ENCODE measurements at places on chromosomes 3 and 15. TPM values are rescaled to one million over a fixed set of nuclear protein-coding genes. Genes with fewer than 3 reads are reported as not detected.

DNA sequence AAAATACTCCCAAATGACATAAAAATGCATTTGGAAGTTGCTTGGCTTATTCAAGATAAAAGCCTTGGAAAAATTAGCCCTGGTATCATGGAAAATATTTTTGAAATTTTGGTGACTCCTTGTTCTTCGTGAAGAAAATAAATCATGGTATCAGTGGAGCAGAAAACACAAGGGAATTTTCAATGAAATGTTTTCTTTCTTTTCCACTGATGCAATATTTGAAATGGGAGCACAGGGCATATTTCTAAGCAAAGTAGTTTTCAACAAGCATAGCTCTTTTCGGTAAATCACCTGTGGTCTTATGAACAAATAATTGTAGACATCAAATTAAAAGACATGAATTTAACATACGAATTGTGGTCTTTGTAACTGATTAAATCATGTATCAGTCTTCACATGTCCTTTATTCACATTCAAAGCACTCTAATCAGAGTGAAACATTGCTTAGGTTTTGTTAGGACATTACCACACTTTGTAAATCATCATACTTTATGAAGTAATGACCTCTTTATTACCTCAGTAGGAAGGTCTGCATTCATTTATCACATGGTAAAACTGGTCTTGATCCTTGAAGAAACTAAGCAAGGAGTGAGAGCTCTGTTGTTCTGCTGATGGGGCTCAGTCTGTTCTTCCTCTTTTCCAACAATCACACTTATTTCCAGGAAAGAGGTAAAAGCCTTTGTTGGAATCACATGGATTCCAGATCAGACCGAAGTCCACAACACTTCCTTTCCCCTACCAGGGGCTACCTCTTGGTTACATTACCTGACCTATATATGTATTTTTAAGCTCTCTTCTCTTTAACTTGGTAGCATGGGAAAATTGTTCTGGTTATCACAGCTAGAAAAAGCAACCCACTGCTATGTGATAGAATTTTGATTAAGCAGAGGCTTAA lies 413.5 kb upstream of the THBS1 start:
- H3K4me3 ChIP-seq = no peak overlapping the region
- H3K27ac ChIP-seq = peak overlapping the region; percentile 84
- DNase-seq = no peak
- H3K4me1 ChIP-seq = peaks cover 17% of the 10 kb centered on the region

- no peaks in the 10 kb centered on the region for H3K27me3 ChIP-seq
- no peaks in the 10 kb centered on the region for H3K36me3 ChIP-seq
- H3K27ac ChIP-seq = no peak overlapping the region
- no peak overlapping the region for H3K4me3 ChIP-seq
- peaks cover 24% of the 10 kb centered on the region for H3K4me1 ChIP-seq
Measured at GRCh38 chr15:99431661-99432091, 134.1 kb upstream of the MEF2A start.

DNA sequence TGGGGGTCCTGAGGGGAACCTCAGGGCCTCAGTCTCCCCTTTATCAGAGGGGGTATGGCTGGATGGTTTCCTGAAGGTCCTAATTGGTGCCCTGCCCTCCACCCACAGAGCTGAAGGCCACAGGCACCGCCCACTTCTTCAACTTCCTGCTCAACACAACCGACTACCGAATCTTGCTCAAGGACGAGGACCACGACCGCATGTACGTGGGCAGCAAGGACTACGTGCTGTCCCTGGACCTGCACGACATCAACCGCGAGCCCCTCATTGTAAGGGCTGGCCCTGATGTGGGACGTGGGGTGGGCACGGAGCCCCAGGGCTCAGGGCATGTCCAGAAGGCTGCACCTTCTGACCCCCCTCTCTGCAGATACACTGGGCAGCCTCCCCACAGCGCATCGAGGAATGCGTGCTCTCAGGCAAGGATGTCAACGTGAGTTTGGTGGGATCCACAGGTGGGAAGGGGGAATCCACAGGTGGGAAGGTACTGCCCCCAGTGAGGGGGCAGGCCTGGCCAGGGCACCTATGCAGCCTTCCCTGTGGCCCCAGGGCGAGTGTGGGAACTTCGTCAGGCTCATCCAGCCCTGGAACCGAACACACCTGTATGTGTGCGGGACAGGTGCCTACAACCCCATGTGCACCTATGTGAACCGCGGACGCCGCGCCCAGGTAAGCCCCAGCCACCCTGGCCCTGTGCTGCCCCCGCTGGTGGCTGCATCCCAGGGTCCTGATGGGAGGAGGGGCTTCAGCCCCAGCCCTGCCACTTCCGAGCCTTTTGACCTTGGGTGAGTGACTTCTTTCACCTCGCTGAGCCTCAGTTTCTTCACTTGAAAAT lies 17.5 kb upstream of the GNAT1 start:
- no peaks in the 10 kb centered on the region for H3K27me3 ChIP-seq
- no peak overlapping the region for H3K27ac ChIP-seq
- no peak overlapping the region for H3K4me3 ChIP-seq
- H3K36me3 ChIP-seq = no peaks in the 10 kb centered on the region
- DNase-seq = no peak

- H3K4me3 ChIP-seq = no peak overlapping the region
- H3K27ac ChIP-seq = no peak overlapping the region
- no peaks in the 10 kb centered on the region for H3K4me1 ChIP-seq
- H3K36me3 ChIP-seq = no peaks in the 10 kb centered on the region
Measured at GRCh38 chr3:120324190-120324589, 25.0 kb downstream of the LRRC58 start.

DNA sequence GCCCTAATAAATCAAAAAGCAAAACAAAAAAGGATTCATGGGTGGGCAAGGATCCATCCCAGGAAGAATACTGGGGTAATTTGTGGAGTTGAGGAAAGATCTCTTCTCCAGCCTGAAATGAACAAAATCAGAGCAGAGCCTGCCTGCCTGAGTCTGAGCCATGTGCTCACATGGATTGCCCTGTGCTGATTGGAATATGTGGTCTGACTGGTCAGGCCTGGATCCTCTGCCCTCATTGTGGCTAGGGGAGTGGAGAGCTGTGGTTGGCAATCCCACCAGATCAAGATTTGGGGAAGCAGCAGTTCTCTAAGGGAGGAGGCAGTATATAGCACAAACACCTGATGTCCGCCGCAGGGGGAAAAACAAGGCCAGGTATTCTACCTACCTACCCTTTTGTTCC lies 6.8 kb upstream of the NUDT16 start:
- H3K27ac ChIP-seq = no peak overlapping the region
- no peaks in the 10 kb centered on the region for H3K27me3 ChIP-seq

GRCh38 chr15:41511899-41512369 lies 1.7 kb downstream of the LTK start:
- H3K27me3 ChIP-seq = peaks cover 19% of the 10 kb centered on the region
- H3K4me1 ChIP-seq = no peaks in the 10 kb centered on the region
- no peak for DNase-seq
- no peaks in the 10 kb centered on the region for H3K36me3 ChIP-seq
- no peak overlapping the region for H3K27ac ChIP-seq
- H3K4me3 ChIP-seq = peak overlapping the region; percentile 3

DNA sequence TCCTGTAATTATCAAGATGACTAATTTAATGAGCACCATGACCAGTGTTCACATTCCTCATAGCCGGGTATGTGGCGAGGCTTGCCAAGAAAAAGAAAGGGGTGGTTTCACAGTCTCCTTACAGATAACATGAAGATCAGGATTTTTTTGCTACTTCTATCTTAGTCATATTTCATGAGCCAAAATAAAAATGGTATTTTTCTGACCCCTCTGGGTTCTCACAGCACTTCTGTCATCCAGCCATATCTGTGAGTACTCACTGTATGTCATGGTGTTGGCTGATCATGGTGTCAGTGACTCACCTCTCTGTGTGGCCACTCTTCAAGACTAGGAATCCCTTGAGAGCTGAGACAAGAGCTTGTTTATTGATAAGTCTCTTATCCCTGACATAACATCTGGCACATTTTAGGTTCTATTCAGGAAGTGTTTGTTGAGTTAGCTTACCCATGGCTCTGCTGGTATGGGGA lies 130.5 kb upstream of the LMCD1 start:
- H3K4me1 ChIP-seq = no peaks in the 10 kb centered on the region
- H3K27ac ChIP-seq = no peak overlapping the region
- H3K4me3 ChIP-seq = no peak overlapping the region
- no peak for DNase-seq

GRCh38 chr15:69509131-69509530 lies 56.5 kb downstream of the RPLP1 start:
- no peak overlapping the region for H3K27ac ChIP-seq
- no peak overlapping the region for H3K4me3 ChIP-seq

- H3K27ac ChIP-seq = no peak overlapping the region
- DNase-seq = no peak
- no peaks in the 10 kb centered on the region for H3K4me1 ChIP-seq
- no peak overlapping the region for H3K4me3 ChIP-seq
- no peaks in the 10 kb centered on the region for H3K36me3 ChIP-seq
Measured at GRCh38 chr3:2910997-2911396, 199.2 kb downstream of the IL5RA start.

GRCh38 chr15:32636410-32636809 lies 5.1 kb upstream of the SCG5 start:
- no peak overlapping the region for H3K27ac ChIP-seq
- H3K4me1 ChIP-seq = no peaks in the 10 kb centered on the region
- DNase-seq = no peak
- no peaks in the 10 kb centered on the region for H3K36me3 ChIP-seq
- H3K4me3 ChIP-seq = no peak overlapping the region

- peak overlapping the region; percentile 10 for H3K4me3 ChIP-seq
- no peaks in the 10 kb centered on the region for H3K4me1 ChIP-seq
- peak overlapping the region; percentile 72 for H3K27ac ChIP-seq
- DNase-seq = no peak
Measured at GRCh38 chr15:61205346-61205921, 23.7 kb downstream of the RORA start.

DNA sequence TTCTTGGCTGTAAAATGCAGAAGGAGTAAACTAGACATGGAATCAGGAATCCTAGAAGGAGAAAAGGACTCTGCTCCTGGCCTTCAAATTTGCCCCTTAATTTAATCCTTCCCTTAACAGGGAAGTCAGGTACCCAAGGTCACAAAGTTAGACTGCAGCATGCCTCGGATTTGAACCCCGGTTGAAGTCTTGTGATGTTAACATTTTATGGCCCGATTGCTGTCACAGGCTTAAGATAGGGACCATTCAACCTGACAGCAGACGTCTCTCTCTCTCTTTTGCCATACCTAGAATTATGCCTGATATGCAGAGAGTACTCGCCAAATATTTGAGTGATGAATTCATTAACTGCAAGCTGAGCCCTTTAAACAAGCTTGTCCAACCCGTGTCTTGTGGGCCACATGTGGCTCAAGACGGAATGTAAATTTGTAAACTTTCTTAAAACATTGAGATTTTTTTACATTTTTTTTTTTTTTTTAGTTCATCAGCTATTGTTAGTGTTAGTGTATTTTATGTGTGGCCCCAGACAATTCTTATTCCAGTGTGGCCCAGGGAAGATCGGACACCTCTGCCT lies 217.2 kb downstream of the THSD4 start:
- H3K36me3 ChIP-seq = no peaks in the 10 kb centered on the region
- H3K27ac ChIP-seq = peak overlapping the region; percentile 91
- H3K27me3 ChIP-seq = no peaks in the 10 kb centered on the region
- no peak overlapping the region for H3K4me3 ChIP-seq
- no peak for DNase-seq

The RBMS3 gene
- 45.9 TPM for total RNA-seq

The RASGRF1 gene
- 1.8 TPM for total RNA-seq

The SMCO1 gene
- total RNA-seq = not detected

The AGTR1 gene
- total RNA-seq = 41.2 TPM

The C15orf62 gene
- not detected for total RNA-seq

The RAD51 gene
- total RNA-seq = 1.3 TPM

The ZNF80 gene
- total RNA-seq = not detected

The SIDT1 gene
- total RNA-seq = not detected

The LOXL1 gene
- total RNA-seq = 68.4 TPM

All from uterus (tissue), 4 donors.